ENCODE measurements at places on chromosomes 7 and 10. TPM values are rescaled to one million over a fixed set of nuclear protein-coding genes. Genes with fewer than 3 reads are reported as not detected.
A peak's percentile ranks its signal among the peaks of the same experiment; 100 is the strongest.

Gene FBH1
- total RNA-seq = 94.1 TPM

Gene CCDC172
- not detected for total RNA-seq

Gene UFSP1
- 10.9 TPM for total RNA-seq

DNA sequence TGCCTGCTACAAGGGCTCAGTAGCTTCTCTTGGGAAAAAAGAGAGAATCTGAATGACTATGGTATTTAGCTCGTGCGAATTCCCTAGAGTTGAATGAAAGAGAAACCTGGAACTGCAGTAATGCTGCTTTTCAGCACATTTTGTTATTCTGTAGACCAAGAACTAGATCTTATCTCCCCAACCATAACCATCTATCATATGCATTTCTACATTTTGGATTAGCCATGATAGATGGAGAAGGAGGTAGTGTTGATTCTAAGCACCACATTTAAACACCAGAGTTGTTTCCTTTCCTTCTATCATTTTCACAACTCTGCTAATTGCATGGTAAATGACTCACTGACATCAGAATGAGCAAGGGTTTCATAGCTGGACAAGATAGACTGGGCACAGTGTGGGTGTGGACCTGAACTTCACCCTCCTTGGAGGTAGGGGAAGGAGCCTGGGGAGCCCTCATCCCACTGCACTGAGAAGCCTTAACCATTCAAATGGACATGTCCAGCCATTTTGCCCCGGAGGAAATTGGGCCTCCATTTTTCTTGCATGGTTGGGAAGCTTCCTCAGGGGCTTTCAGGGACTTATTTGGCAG is 55.3 kb upstream of the BMPER start:
- no peaks in the 10 kb centered on the region for H3K4me1 ChIP-seq
- peaks cover 6% of the 10 kb centered on the region for H3K27me3 ChIP-seq
- H3K36me3 ChIP-seq = no peaks in the 10 kb centered on the region
- DNase-seq = no peak
- H3K4me3 ChIP-seq = no peak overlapping the region
- no peak overlapping the region for H3K27ac ChIP-seq

- peak; percentile 12 for DNase-seq
- no peak overlapping the region for H3K27ac ChIP-seq
- H3K4me1 ChIP-seq = peaks cover 6% of the 10 kb centered on the region
- H3K36me3 ChIP-seq = no peaks in the 10 kb centered on the region
Measured at GRCh38 chr10:13743101-13743693, 156.4 kb downstream of the PRPF18 start.
